ENCODE measurements at places on chromosomes 2 and 18. TPM values are rescaled to one million over a fixed set of nuclear protein-coding genes. Genes with fewer than 3 reads are reported as not detected.

DNA sequence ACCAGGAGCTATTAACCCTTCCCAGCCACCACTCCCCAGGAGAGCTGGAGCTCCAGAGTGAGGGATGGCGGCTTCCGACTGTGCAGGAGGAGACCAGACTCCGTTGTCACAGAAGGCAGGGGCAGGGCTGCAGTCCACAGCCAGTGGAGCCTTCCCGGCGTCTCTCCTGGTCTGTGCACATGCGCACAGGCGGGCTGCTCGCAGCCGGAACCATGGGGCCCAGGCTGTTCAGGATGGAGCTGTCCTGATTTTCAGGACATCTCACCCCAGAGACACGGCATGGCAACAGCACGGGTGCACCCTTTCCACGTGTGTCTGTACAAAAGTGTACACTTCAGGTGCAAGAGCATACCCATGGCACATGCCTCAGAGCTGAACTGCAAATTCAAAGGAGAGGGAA, 28.9 kb downstream of the EIPR1 start:
- peaks cover 7% of the 10 kb centered on the region for H3K36me3 ChIP-seq
- peaks cover 2% of the 10 kb centered on the region for H3K4me1 ChIP-seq
- DNase-seq: no peak
- no peak overlapping the region for H3K27ac ChIP-seq
- H3K27me3 ChIP-seq: no peaks in the 10 kb centered on the region

DNA sequence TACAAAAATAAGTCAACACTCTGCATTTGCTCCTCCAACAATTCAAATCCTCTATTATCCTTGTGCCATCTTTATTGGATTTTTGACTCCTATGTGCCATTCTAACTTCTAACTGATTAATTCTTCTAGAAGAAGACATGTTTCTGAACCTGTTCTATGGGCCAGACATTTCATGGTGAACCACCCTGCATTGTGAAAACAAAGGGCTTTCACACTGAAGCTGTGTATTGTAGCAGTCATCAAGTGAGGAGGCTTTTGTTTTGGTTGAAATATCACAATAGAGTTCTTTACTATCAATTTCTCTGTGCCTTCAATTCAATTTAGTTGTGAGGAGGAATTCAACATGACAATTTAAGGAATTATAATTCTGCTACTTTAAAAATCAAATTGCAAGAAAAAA, 357.9 kb downstream of the PLCL1 start:
- H3K4me1 ChIP-seq: no peaks in the 10 kb centered on the region
- H3K4me3 ChIP-seq: no peak overlapping the region
- no peak for DNase-seq
- H3K27ac ChIP-seq: no peak overlapping the region
- no peaks in the 10 kb centered on the region for H3K36me3 ChIP-seq
- no peaks in the 10 kb centered on the region for H3K27me3 ChIP-seq

The CTLA4 gene
- not detected for total RNA-seq

The EPHA4 gene
- total RNA-seq: 111 TPM

The REG1A gene
- total RNA-seq: not detected

The RSAD2 gene
- total RNA-seq: not detected

GRCh38 chr2:173734797-173735196, 230.4 kb downstream of the SP3 start:
- no peak overlapping the region for H3K27ac ChIP-seq
- H3K4me1 ChIP-seq: no peaks in the 10 kb centered on the region
- peaks cover 16% of the 10 kb centered on the region for H3K27me3 ChIP-seq

The IL1RL1 gene
- total RNA-seq: under 0.01 TPM

GRCh38 chr2:49271060-49271606, 116.8 kb upstream of the FSHR start:
- no peak overlapping the region for H3K4me3 ChIP-seq
- no peak overlapping the region for H3K27ac ChIP-seq
- no peaks in the 10 kb centered on the region for H3K36me3 ChIP-seq
- no peak for DNase-seq
- no peaks in the 10 kb centered on the region for H3K27me3 ChIP-seq

The TRIB2 gene
- total RNA-seq: 12.7 TPM

The FOXD4L1 gene
- not detected for total RNA-seq

DNA sequence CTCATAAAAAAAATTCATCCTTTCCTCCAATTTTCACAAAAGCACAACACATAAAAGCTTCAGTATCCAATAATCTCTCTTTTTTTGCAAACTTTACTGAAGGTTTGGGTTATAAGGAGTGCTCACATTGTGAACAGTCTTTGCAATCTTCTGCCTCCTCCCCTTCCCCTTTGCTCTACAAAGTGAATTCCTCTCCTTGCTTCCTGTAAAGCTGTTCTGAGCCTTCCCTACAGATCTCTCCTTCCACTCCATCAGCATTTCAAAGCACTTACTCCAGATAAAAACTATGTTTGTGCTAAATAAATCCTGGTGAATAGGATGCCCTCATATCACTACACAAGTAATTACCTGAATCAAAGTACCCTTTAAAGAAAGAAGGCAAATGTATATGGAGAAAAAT, 4.6 kb upstream of the PDK1 start:
- no peak overlapping the region for H3K4me3 ChIP-seq
- no peaks in the 10 kb centered on the region for H3K27me3 ChIP-seq
